ENCODE measurements at places on chromosomes 2 and 18.

DNA sequence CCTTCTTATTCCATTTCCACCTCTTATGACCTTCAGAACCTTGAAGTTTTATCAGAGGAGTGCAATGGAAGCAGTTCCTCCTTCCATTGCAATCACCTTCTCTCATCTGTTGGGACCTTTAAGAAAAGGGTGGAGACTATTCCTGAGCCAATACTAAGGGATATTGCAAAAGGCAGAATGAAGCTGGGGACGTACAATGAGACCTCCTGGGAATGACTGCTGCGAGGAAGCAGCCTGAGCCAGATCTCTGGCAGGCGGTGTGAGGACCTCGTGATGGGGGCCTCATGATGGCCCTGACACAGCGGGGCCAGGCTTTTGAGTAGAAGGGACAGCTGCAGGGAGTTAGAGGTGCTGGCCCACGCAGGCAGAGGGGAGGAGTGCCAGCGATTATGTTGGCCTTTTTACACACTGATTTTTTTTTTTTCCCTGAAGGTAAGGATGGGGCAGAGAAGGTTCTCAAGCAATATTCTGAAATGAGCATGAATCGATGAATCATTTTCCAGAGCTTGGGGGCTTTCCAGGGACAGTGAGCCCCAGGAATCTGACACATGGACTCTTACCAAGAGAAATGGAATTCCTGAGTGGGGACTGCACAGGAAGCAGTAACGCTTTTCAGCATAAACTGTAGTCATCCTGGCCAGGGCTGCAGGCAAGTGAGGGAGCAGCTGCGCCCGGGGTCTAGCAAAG lies 40.0 kb upstream of the LAPTM4A start:
- DNase-seq, result peak; percentile 72

DNA sequence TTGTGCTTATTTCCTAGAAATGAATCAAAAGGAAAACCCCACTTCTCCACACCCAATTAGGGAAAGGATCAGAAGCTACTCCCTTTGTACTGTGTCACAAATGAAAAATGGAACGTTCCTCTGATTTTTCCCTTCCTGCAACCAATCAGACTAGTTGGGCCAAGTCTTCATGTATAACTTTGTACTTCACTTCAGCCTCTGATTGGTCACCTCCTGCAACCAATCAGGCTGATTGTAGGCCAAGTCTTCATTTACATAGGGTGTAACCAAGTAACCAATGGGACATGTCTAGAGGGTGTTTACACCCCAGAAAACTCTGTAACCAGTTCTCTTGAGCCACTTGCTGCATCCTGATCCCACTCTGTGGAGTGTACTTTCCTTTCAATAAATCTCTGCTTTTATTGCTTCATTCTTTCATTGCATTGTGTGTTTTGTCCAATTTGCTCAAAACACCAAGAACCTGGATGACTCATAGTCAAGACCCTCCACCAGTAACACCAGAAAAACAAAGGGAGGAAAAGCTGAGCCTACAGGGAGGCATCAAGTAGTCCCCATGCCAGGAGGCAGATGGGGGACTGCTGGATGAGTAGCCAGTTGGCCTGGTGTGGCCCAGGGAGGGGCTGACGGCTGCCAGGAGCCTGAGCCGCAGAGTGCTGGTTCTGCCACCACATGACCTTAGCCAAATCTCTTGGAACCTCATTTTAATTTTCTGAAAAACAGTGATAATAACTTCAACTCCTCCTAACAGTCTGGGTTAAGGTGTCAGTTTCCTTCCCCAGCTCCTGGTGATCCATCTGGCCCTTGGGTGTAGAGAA lies 46.1 kb downstream of the SOWAHC start:
- no peak for DNase-seq

DNA sequence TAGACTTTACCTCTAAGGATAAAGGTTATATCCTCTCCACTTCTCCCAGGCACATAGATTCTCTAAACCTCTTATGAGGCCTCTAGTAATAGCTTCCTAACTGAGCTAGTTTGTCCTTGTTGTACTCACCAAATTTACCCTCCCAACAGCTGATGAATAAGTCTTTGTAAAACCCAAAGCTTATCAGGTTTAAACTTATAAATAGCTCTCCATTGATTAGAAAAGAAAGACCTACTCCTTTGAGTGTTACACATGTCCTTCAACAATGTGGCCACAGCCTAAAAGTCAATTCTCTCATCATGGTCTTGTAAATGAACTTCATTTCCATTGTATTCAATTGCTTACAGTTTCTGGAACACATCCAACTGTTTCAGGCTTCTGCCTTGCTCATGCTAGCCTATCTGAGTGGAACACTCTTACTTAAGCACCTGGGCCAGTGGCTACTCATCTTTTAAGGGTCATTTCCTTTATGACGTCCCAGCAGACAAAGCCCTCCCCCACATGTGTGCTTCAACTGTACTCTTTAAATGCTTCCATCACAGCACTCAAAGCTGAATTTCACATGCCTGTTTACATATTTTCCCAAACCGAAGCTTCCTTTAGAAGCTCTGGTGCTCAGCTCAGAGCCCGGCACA lies 131.6 kb downstream of the CDH2 start:
- peak; percentile 82 for DNase-seq

GRCh38 chr2:186551323-186552050 lies 38.4 kb upstream of the ITGAV start:
- peak; percentile 46 for DNase-seq

All from kidney glomerular epithelial cell (primary cell).